ENCODE measurements at places on chromosomes 16 and 17.
A peak's percentile ranks its signal among the peaks of the same experiment; 100 is the strongest.

- DNase-seq, result no peak
These were observed 1.3 kb upstream of the FSCN2 start for GRCh38 chr17:81526662-81527571.

DNA sequence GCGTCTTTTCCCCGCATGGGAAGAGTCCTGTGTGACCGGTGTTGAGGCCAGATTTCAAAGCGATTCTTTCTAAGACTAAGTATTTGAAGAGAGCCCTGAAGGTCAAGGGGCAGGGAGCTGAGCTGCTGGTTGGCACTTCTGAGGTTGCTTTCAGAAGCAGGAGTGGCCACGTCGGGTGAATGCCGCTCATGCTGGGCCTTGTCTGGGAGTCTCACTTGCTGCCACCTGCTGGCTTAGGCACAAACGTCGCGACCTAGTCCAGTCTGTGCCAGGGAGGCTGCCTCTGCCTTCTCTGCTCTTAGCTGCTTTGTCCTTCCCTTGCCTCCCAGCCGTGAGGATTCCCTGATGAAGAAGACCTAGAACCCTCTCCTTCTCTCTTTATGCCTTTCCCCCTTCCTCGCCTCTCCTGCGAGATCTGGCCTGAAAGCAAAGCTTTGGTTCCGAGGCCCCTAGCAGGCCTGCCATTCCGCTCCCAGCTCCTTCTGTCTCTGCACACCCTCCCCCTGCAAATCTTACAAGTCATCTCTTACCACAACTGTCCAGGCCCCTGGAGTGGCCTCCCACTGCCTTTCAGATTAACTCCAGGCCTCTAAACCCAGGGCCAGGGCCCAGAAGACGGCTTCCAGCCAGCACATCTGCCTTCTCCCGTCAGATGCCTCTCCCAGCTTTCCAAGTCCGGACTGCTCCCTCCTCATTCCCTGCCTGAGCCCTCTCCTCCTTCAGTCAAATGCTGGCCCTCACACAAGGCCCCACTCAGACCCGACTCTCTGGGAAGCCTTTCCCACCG, 11.4 kb downstream of the CTNS start:
- peak; percentile 65 for DNase-seq

DNA sequence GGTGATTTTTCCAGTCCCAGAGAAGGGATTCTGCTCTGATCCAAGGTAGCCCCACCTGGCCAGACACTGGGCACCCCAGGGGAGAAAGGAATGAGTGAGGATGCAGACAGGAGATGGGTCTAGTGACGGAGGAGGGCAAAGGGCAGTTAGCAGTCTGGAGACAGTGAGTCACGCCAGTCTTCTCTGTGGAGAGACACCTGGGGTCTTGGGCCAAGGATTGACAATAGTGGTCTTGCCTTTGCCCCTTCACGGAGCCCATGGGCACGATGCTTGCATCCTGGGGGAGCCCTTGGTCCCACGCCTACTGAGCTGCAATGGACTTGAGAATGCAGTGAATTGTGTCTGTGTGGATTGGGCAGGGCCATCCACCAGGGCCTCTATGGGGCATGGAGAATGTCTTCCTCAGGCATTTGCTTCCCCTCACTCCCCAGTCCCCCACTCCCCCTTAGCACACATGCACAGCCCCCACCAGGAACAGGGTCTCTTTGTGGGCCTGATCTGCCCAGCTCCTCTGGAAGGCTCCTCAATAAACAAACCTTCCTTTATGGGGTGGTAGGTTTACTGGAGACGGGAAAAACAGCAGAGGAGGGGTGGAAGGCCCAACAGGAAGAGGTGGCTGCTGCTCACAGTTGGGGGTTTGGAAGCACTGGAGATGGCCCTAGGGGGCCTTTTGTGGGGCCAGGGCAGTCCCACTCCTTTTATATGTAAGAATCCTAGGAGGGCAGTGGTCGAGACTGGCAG, 1.4 kb downstream of the CHAD start:
- DNase-seq, result no peak

- no peak for DNase-seq
These were observed 33.4 kb downstream of the TRAF4 start for GRCh38 chr17:28777178-28777577.
